ENCODE measurements at places on chromosomes 2 and 18.

- DNase-seq, result no peak
These were observed 1783.9 kb downstream of the SUCLG1 start for GRCh38 chr2:82675186-82675585.

- DNase-seq, result no peak
These were observed 26.9 kb upstream of the ASAP2 start for GRCh38 chr2:9179572-9180201.

- DNase-seq, result no peak
These were observed 114.9 kb downstream of the NCK2 start for GRCh38 chr2:105859694-105859951.

GRCh38 chr2:240220371-240220770, 79.9 kb upstream of the OTOS start:
- DNase-seq, result peak; percentile 28

GRCh38 chr2:62464221-62465007, 41.6 kb downstream of the TMEM17 start:
- DNase-seq, result no peak
